ENCODE measurements at places on chromosomes 5 and 9. TPM values are rescaled to one million over a fixed set of nuclear protein-coding genes. Genes with fewer than 3 reads are reported as not detected.
A peak's percentile ranks its signal among the peaks of the same experiment; 100 is the strongest.

SOHLH1 gene
- total RNA-seq: not detected

SV2C gene
- total RNA-seq: 0.02 TPM

C5orf46 gene
- not detected for total RNA-seq

GRCh38 chr9:133509179-133510083 is 15.3 kb downstream of the MYMK start:
- no peaks in the 10 kb centered on the region for H3K36me3 ChIP-seq
- H3K27me3 ChIP-seq: no peaks in the 10 kb centered on the region
- H3K4me1 ChIP-seq: peaks cover 8% of the 10 kb centered on the region
- DNase-seq: peak; percentile 16
- H3K27ac ChIP-seq: no peak overlapping the region
- no peak overlapping the region for H3K4me3 ChIP-seq

DNA sequence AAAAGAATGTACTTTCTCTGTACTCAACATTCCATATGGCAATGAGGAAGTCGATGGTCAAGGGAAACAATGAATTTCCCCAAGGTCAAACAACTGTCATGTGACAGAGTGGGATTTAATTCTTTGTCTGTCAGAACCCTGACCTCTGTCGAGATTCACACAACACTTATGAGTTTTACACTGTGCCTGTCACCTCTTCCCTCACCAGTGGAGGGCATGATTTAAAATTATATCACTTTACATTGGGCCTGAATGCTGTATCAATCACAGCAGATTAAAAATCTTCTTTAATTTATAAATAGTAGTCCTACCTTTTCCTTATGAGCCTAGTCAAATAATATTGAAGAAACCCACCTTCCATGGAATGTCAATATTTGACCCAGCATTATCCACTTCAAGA is 276.7 kb downstream of the CDH10 start:
- no peak overlapping the region for H3K4me3 ChIP-seq
- no peak for DNase-seq
- no peaks in the 10 kb centered on the region for H3K36me3 ChIP-seq
- H3K27me3 ChIP-seq: no peaks in the 10 kb centered on the region

DNA sequence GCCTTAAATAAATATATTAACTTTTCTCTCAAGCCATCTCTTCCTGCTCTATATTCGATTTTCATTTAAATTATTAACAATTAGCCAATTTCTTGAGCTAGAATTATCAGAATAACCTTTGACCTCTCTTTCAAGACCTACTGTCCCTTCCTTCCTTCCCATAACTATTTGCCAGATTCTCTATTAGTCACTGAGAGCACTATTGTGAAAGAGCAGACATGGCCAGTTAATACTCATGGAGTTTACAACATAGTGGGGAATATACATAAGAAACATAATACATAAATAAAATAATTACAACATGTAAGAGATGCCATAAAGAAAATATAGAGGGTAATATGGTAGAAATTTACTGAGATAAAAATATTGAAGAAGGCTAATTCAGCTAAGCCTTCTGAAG is 72.1 kb upstream of the CHD1 start:
- H3K36me3 ChIP-seq: no peaks in the 10 kb centered on the region
- no peak overlapping the region for H3K27ac ChIP-seq
- DNase-seq: no peak
- H3K27me3 ChIP-seq: no peaks in the 10 kb centered on the region

DNA sequence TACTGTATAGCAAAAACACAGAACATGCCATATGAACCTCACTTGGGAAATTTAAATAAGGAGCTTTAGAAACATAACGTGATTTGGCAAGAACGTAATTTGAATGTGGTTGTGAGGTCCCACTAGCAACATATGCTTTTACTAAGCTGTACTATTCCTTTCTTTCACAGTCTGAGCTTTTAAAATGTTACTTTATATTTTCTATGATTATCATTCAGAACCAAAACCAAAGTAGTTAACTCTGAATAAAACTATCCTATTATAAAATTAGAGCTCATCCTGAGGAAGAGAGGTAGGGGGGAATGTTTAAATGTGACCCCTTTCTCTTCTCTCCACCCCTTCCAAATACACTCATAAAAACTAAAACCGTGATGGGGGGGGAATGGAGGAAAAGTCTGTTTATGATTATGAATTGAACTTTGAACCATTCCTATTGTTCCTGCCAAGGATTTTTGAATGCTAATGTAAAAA is 435.7 kb downstream of the NFIB start:
- H3K27me3 ChIP-seq: no peaks in the 10 kb centered on the region
- H3K36me3 ChIP-seq: no peaks in the 10 kb centered on the region
- no peak for DNase-seq
- H3K27ac ChIP-seq: no peak overlapping the region

DNA sequence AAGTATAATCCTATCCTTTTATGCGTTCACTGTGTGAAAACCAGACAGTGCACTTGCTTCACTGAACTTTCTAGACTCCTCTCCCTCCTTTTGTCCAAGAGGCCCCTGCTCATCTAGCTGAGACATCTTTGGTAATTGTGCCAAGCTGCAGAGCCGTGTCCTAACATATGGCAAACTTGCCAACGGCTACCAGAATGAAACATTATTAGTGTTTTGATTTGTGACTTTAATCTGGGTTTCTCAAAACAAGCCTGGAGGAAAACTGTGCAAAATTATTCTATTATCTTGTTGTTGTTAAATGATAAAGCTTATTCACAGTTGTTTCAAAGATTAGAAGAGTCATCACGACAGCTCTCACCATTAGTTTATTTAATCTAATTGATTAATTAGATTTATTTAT is 79.0 kb upstream of the RETREG1 start:
- no peaks in the 10 kb centered on the region for H3K36me3 ChIP-seq
- DNase-seq: no peak
- no peaks in the 10 kb centered on the region for H3K27me3 ChIP-seq
- H3K4me3 ChIP-seq: no peak overlapping the region
- no peak overlapping the region for H3K27ac ChIP-seq

Data from activated CD4-positive, alpha-beta memory T cell treated with anti-CD3 and anti-CD28 coated beads for 36 hours (primary cell).